ENCODE measurements at places on chromosomes 12 and 14.

- no peak for DNase-seq
These were observed 129.4 kb downstream of the SCARB1 start for GRCh38 chr12:124734224-124734788.

- DNase-seq = no peak
These were observed 58.8 kb downstream of the AEBP2 start for GRCh38 chr12:19498099-19498498.

DNA sequence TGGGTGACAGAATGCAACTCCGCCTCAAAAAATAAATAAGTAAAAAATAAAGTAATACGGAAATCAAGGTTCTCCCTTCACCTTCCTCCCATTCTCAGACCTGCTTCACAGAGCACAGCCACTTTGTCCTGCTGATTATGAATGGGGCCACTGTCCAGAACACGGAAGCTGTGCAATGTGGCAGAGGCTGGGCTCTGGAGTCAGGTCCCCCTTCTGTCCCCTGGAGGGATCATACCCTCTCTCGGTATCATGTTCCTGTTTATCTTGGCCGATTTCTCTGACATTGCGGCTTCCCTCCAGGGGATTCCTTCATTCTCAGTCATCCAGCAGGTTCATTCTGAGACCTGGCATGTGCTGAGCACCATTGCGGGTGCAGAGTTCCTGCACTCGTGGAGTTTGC lies 11.3 kb downstream of the PPP2R5C start:
- DNase-seq = no peak

GRCh38 chr14:64861916-64862315 lies 17.8 kb downstream of the SPTB start:
- no peak for DNase-seq

GRCh38 chr12:124140944-124141486 lies 153.9 kb upstream of the RFLNA start:
- DNase-seq = no peak

DNA sequence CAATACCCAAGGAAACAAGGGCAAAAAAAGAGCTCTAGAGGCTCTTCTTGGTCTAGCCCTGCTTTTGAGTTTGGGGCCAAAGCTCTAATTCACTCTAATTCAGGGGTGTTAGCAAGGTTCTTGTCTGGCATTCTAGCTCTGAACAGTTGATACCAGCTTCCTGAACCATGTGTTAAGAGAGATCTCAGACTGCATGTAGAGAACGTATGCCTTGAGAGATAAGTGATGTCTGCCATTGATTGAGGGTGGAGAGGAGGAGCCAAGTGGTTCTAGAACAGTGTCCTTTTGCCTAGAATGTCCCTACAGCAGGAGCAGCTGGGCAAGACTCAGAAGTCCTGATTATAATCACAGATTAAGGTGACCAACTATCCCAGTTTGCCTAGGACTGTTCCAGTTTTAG lies 18.2 kb upstream of the POC1B start:
- DNase-seq = no peak

GRCh38 chr14:70416338-70416724 lies 559 bp downstream of the SYNJ2BP start:
- DNase-seq = no peak

DNA sequence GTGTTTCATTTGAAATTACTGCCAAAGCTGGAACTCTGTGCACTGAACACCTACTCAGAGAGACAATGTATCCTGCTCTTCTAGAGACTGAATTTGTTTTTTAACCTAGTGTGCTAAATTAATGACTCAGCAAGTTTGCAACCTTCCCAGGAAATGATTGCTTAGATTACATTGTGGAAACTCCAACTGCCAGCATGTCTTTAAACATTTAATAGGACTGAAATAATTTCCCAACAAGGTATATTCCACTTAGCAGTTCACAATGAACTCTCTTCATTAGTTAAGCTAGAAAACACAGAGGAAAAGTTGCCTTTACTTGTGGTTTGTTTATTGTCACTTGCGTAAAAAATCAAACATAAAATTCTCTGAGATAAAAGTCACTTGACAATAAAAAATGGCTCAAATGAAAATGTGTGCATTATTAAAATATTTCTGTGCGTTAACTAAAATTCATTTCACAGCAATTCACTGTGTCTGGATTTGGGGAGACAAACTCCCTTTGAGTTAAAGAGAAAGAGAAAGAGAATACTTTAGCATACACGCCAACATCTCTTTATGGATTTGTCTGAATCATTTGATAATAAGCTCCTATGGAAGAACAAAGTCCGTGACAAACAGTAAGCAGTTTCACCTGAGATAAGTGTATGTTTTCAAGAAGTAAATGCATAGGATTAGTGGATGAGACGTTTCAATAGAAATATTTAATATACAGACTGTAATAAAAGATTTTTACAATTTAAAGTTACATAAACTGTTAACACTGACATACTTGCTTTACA lies 284.0 kb downstream of the PRKD1 start:
- no peak for DNase-seq

GRCh38 chr12:7039403-7039802 lies 21.1 kb upstream of the C1S start:
- DNase-seq = no peak

DNA sequence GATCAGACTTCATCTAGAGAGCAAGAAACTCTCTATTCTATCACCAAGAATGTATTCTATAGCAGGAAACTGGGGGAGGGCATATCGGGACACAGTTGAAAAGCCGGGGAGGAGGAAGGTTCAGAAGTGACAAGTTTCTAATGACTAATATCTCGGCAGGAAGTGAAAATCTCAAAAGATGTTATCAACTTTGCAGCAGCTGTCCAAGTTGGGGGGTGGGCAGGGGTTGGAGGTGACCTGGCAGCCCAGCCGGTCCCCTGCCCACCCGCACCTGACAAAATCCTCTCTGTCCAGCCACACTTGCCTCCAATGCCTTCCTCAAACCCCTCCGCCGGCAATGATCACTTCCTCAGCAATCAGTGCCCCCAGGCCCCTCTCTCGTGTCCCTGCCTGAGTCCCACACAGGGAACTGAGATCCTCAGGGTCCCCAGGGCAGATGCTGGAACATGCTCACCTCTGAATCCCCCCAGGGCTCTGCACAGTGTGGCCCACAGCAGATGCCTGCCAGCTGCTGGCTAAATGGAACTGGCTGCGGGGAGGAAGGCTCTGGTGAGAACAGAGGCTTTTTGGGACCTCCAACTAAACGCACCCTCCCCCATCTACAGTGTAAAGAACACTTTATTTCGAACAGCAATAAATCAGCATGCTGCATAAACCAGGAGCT lies 43.9 kb downstream of the CCDC88C start:
- peak; percentile 50 for DNase-seq

DNA sequence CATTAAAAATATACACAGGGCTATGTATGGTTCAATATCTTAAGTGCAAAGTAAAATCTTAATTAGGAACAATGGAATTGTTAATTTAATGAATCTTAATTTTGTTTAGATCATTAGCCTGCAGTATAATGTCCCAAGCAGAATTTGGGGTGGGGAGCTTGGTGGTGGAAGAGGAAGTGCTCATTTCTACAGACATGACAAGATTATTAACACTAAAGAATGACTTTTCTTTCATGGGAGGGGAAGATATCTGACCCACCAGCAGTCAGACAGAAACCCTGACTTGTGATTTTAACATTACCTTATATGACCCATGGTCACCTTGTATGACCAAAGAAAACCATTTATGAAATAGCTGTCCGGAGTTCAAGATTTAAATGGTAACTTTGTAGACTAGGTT lies 41.3 kb upstream of the HIF1A start:
- no peak for DNase-seq

DNA sequence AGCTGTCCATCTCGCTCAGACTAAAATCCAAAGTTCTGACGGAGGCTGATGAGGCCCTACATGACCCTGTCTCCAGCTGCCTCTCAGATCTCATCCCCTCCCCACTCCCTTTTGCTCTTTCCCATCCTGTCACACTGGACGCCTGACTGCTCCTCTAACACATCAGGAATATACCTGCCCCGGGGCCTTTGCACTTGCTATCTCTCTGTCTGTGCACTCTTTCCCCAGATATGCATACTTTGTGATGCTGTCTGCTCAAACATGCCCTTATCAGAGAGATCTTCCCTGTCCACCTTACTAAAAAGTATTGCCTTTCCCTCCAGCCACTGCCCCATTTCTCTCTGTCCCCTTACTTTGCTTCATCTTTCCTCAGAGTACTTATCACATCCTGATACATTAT lies 238.8 kb downstream of the ANO2 start:
- DNase-seq = no peak

DNA sequence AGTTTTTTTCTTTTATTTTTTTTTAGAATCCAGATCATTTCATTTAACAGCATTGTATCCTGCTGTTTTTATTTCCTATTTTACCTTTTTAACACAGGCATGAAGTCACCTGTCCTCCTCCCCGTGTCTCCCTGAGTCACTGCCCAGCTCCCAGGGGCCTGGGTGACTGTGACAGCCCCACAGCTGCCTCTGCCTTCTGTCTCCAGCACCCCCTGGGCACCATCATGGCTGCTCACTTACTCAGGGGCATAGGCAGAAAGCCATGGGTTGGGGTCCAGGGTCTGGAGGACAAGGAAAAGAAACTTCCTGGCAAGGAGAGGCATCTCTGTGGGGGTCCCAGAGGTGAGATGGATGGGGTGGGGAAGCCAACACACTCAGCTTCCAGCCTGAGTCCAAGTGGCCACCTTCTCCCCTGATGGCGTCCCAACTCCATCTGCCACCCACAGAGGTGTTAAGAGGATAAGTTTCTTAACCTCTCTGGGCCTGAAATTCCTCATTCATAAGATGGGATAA lies 25.3 kb downstream of the TMEM63C start:
- DNase-seq = no peak

GRCh38 chr12:65810036-65810435 lies 14.2 kb upstream of the HMGA2 start:
- no peak for DNase-seq

GRCh38 chr14:77140359-77141213 lies 1.0 kb downstream of the ZDHHC22 start:
- DNase-seq = no peak

DNA sequence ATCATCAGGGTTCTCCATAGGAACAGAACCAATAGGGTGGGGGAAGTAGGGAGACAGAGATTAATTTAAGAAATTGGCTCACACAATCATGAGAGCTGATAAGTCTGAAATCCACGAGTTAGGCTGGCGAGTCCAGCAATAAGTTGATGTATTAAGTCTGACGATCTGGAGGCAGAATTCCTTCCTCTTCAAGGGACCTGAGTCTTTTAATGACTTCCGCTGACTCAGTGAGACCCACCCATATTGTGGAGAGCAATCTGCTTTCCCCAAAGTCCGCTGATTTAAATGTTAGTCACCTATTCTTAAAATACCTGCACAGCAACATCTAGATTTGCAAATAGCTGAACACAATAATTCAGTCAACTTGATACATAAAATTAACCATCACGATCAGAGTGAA lies 97.8 kb downstream of the SPTSSA start:
- DNase-seq = no peak

DNA sequence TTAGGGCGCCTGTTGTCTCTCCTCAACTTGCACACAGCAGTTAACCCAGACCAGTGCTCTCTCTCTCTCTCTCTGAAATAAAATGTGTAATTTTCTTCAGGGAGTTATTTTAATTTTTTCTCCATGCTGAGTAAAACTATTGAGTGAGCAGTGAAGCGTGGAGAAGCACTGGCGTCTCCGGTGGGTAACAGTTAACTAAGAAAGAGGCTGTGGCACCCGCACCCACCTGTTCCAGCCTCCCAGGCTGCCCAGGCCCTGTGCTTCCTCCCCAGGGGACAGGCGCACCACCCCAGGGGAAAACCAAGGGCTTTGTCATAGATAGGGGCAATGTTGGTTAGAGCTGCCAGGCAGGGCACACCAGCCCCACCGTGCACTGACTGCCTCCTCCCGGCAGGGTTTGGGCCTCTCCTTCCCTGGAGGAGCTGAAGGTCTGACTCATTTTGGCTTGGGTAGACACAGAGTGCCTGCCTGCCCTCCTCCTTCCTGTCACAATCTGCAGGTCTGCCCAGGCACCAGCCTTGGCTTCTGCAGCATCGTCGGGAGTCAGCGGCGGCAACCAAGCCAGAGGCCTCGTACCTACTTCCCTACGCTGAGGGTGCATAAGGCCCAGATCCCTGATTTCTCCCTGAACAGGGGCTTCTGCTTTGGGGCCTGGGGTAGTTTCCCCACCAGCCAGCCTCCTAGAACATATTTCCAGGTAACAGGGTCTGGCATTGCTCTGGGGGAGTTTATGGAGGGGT lies 3.9 kb downstream of the HOXC5 start:
- DNase-seq = no peak

DNA sequence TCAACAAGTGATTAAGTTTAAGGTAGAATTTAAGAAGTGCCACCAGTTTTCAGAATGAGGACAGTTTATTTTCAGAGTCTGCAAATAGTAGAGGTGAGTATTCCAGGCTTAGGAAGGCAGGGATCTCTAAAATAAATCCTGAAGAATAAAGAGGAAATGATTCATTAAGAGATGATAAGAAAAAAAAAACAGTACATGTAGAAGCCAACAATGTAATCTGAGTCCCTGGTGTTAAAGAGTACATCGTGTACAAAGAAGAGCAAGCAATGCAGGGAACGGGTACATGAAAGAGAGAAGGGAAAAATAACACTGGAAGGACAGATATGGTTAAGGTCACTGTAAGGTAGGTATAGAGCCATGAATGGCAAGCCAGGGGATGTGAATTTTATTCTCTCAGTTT lies 95.2 kb upstream of the FOXG1 start:
- no peak for DNase-seq

- DNase-seq = no peak
These were observed 441.6 kb downstream of the CCDC91 start for GRCh38 chr12:28631831-28632230.

DNA sequence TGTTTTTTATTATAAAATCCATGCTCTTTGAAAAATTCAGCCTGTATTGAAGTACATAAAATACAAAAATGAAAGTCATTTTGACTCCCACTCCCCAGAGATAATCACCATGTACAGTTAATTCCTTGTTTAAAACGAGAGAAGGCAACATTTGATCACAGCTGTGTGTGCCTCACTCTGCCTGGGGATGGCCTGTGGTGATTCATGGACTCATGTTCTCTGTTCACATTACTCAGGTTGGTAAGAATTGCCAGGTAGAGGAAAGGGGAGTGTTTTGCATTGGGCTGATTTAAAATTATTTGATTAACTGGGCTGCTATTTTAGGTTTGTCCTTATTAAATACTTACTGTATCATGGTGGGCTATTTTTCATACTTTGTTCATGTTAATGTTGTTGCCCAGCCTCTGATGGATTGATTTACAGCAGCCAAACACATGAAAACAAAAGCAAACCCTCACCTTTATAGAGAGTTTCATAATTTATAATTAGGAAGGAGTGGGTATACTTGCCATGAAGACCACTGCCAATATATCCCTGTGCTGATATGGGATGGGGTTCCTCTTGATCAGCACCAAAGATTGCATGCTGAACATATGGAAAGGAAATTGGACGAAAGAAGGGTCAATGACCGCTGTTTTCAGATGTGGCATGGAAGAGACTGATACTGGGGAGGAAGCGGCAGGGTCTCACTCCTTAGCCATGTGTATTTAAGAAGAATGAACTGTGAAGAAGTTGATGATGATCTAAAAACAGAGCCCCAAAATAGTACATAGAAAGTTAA lies 3.0 kb downstream of the ZBTB1 start:
- peak; percentile 49 for DNase-seq

GRCh38 chr12:29208060-29208459 lies 59.0 kb downstream of the FAR2 start:
- no peak for DNase-seq

- no peak for DNase-seq
These were observed 50.1 kb upstream of the RERGL start for GRCh38 chr12:18139989-18140596.

All from stimulated activated CD4-positive, alpha-beta T cell treated with anti-CD3 and anti-CD28 coated beads, Interleukin-2, amount 100 ng/mL, for 4 hours (primary cell).